ENCODE measurements at places on chromosomes 1 and 21.

- no peak for DNase-seq
Observed at GRCh38 chr1:86288586-86289147, 107.5 kb downstream of the ODF2L start.

DNA sequence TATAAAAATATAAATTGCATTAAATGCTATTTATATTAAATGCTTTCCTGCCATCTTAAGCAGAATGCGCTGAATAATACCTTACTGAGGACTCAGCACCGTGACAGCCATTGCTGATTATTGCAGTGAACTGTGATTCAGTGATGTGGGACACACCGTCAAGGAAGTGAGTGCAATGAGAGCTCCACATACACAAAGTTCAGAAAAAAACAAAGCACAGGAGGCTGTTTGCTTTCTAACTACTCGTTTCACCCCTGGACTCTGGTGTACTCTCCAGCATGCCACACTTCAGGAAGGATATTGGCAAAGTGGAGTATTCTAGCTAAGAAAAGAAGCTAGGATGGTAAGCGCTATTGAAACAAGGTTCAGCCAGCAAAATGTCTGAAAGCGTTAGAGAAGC is 57.4 kb upstream of the CXADR start:
- DNase-seq: no peak

DNA sequence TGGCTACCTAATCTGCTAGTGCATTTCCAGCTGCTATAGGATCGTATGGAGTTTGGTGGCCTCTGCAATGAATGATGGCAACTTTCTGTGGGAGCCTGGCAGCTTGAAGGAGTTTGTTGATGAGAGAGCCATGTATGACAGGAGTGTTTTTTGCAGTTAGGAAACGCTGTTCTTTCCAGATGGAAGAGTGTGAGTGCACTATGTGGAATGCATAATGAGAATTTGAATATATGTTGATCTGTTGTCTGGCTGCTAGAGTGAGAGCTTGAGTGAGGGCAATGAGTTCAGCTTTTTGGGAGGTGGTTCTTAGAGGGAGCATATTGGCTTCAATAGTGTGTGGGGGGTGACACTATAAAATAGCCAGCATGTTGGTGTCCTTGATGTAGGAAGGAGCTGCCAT is 51.0 kb upstream of the APOBEC4 start:
- DNase-seq: no peak

GRCh38 chr1:6352138-6352563 is 41.4 kb downstream of the ACOT7 start:
- no peak for DNase-seq

DNA sequence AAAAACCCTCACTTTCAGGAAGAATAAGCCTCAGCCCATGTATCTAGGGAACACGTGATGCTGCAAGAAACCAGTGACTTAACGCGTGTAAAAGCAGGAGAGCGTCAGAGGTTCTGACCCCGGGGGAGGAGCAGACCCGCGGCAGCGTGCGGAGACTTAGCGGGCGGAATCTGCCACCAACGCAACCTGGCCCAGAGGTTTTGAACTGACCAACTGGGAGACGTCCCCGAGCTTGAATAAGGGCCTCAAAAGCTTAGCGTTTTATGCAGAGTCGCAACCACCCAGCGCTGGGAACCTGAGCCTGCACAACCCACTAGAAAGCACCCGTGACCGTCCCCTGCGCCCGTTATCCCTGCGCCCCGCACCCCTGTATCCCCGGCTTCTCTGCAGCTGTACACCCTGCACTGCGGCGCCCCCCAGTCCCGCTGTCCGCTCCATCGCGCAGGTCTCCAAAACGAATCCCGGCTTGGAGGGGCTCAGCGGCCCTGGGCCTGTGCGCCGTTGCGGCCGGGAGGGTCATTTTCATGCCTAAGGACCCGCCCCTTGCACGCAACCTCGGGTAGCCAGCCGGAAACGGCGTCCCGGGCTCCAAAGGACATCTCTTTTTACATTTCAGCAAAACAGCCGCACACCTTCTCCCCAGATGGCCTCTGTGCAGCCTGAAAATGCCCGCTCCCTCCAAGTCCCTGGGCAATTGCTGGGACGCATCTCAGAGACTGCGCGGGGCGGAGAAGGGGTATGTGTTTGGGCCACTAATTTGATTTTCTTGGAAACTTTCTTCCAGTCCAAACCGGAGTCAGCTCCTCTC is 29.4 kb upstream of the TRIM17 start:
- peak; percentile 28 for DNase-seq

DNA sequence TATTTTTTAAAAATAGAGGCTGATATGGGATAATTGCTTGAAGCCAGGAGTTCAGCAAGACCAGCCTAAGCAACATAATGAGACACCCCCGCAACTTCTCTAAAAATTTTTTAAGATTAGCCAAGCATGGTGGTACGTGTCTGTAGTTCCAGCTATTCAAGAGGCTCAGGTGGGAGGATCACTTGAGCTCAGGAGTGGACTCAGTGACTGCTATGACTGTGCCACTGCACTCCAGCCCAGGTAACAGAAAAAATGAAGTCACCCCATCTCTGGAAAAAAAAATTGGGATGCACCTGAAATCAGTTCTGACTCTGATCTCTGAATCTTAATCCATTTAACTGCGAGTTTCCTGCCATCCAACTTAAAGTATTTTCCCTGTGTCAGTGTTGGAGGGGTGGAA is 124.2 kb downstream of the MRPS6 start:
- no peak for DNase-seq

Measured in stimulated activated CD4-positive, alpha-beta T cell treated with anti-CD3 and anti-CD28 coated beads, Interleukin-4, amount 100 ng/mL, for 4 hours (primary cell).